Immature natural killer cell (primary cell): ENCODE measurements at places on chromosomes 13 and 19. TPM values are rescaled to one million over a fixed set of nuclear protein-coding genes. Genes with fewer than 3 reads are reported as not detected.

- DNase-seq, result no peak
- H3K27me3 ChIP-seq, result no peaks in the 10 kb centered on the region
- H3K4me3 ChIP-seq, result no peak overlapping the region
- no peak overlapping the region for H3K27ac ChIP-seq
- no peaks in the 10 kb centered on the region for H3K36me3 ChIP-seq
Measured at GRCh38 chr13:77904031-77904430, 14.6 kb downstream of the EDNRB start.

DNA sequence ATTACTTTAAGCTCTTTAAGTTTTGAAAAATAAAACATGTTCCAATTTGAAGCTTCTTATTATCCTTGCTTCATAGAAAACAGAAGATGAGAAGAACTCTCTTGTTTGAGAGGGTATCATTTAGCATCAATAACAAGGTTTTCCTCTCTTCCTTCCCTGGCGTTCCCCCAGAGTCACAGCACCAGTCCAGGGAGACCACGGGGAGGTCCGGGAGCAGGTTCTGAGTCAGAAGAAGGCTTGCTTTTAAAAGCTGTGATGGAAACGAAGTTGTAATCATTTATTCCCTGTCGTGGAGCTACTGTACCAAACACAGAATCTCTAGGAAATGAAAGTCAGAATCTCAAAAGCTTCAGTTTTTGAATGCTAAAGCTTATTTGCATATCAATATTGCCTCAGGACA lies 174.0 kb upstream of the LSM14A start:
- H3K27me3 ChIP-seq, result no peaks in the 10 kb centered on the region
- no peak overlapping the region for H3K27ac ChIP-seq
- H3K36me3 ChIP-seq, result no peaks in the 10 kb centered on the region
- DNase-seq, result no peak
- H3K4me3 ChIP-seq, result no peak overlapping the region
- H3K4me1 ChIP-seq, result no peaks in the 10 kb centered on the region

GRCh38 chr13:90070362-90070761 lies 1277.1 kb upstream of the MIR17HG start:
- no peak overlapping the region for H3K4me3 ChIP-seq
- no peaks in the 10 kb centered on the region for H3K27me3 ChIP-seq
- H3K36me3 ChIP-seq, result no peaks in the 10 kb centered on the region
- DNase-seq, result no peak

DNA sequence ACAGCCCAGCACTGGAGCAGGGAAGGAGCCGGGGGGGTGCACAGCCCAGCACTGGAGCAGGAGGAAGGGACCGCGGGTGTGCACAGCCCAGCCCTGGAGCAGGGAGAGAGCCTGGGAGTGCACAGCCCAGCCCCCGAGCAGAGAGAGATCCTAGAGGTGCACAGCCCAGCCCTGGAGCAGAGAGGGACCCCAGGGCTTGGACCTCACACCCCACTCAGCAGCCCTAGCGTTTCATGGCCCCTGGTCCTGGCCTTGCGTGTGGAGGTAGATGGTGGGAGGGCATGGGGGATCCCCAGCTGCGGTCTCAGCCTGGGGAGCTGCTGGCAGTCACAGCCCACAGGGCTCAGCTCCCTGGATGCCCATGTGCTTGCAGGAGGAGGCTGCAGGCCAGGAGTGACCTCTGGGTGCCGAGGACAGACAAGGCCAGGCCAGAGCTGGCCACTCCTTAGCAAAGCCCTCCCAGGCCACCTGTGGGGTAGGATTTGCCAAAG lies 25.1 kb downstream of the GAS6 start:
- DNase-seq, result no peak
- H3K4me1 ChIP-seq, result peaks cover 15% of the 10 kb centered on the region
- no peak overlapping the region for H3K4me3 ChIP-seq
- H3K27ac ChIP-seq, result no peak overlapping the region
- H3K27me3 ChIP-seq, result peaks cover 5% of the 10 kb centered on the region

GRCh38 chr13:33182729-33183128 lies 102.8 kb downstream of the STARD13 start:
- DNase-seq, result no peak
- no peak overlapping the region for H3K4me3 ChIP-seq
- H3K4me1 ChIP-seq, result no peaks in the 10 kb centered on the region
- no peak overlapping the region for H3K27ac ChIP-seq
- H3K27me3 ChIP-seq, result peaks cover 5% of the 10 kb centered on the region
- no peaks in the 10 kb centered on the region for H3K36me3 ChIP-seq

- H3K4me3 ChIP-seq, result no peak overlapping the region
- no peaks in the 10 kb centered on the region for H3K36me3 ChIP-seq
- no peak overlapping the region for H3K27ac ChIP-seq
- H3K4me1 ChIP-seq, result no peaks in the 10 kb centered on the region
- no peak for DNase-seq
- peaks cover 3% of the 10 kb centered on the region for H3K27me3 ChIP-seq
Measured at GRCh38 chr13:30866677-30867076, 39.4 kb upstream of the MEDAG start.

- no peak overlapping the region for H3K4me3 ChIP-seq
Measured at GRCh38 chr19:590396-590745, 690 bp downstream of the HCN2 start.

- peaks cover 23% of the 10 kb centered on the region for H3K4me1 ChIP-seq
- no peak for DNase-seq
- H3K27me3 ChIP-seq, result no peaks in the 10 kb centered on the region
- no peak overlapping the region for H3K27ac ChIP-seq
Measured at GRCh38 chr19:10876459-10877240, 5.3 kb downstream of the CARM1 start.

DNA sequence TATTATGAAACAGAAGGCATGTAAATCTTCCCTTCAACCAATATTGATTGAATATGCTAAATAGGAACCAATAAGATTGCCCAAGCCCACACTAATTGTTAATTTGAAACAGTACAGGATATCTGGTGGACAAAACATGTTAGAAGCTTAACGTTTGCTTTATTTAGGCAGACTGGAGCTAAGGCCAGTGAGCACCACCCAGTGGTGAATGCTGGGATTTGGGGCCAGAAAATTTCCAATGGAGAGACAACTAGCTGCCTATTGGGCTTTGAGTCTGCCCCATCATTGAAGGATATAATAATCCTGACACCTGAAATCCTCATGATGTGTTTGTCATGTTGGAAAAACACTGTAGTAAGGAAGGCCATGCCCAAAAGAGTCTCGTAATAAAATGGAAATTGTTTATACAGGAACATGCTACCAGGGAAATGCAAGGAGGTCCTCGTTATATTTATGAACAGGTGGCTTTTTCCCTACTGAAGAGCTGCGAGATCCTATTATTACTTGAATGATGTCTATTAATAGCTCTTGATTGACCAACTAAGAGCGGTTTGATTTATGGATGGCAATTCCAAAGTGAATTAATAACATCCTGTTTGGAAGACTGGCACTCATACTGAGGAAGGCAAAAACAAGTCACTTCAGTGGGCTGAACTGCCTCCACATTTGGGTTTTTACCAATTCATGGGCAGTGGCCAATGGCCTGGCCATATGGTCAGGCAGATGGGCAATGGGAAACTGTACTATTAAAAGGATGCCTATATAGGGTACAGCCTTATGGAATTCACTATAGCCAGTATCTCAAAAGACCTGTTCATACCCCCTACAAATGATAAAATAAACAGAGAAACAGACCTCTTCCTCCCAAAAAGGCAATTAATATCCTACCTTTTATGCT lies 8.7 kb downstream of the SIGLECL1 start:
- DNase-seq, result peak; percentile 56
- H3K4me1 ChIP-seq, result peaks cover 14% of the 10 kb centered on the region
- H3K27me3 ChIP-seq, result no peaks in the 10 kb centered on the region
- H3K4me3 ChIP-seq, result no peak overlapping the region

DNA sequence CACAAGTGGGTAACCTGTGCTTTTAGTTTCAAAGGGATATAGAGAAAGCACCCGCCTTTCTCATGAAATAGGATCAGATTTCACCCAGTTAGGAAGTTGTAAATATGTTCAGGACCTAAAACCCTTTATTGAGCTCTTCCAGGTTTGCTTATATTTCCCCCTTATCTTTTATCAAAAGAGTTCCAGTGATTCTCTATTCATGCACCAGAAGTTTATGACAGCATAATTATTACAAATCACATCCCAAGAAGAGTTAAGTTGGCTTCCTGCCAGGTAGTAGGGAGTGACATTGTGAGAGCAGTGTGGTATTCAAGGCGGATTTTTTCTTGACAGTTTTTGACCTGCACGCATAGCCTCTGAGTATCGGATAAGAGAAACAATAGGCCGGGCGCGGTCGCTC lies 190.3 kb downstream of the STK24 start:
- H3K27me3 ChIP-seq, result peaks cover 16% of the 10 kb centered on the region
- DNase-seq, result no peak
- no peak overlapping the region for H3K27ac ChIP-seq

Gene CEACAM20
- not detected for polyA plus RNA-seq

Gene CGB5
- polyA plus RNA-seq, result not detected
